ENCODE measurements at places on chromosomes 11 and 22. TPM values are rescaled to one million over a fixed set of nuclear protein-coding genes. Genes with fewer than 3 reads are reported as not detected.

Gene MLC1
- total RNA-seq = 0.31 TPM

GRCh38 chr11:103649401-103649895, 387.0 kb upstream of the DDI1 start:
- H3K36me3 ChIP-seq = no peaks in the 10 kb centered on the region
- no peak for DNase-seq
- H3K4me1 ChIP-seq = no peaks in the 10 kb centered on the region
- H3K4me3 ChIP-seq = no peak overlapping the region
- no peaks in the 10 kb centered on the region for H3K27me3 ChIP-seq

DNA sequence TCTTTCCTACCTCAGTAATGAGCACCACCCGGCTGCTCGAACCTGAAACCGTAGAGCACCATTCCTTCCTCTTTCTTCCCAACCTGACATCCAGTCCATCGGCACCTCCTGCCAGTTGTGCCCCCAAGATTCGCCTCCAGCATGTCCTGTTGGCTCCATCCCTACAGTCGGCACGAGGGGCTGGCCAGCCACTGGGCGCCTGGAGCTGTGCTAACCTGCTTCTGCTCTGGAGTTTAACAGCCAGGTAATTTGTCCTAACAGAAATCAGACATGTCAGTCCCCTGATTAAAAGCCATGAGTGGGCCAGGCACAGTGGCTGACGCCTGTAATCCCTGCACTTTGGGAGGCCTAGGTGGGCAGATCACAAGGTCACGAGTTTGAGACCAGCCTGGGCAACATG, 16.8 kb downstream of the FDX1 start:
- peaks cover 5% of the 10 kb centered on the region for H3K36me3 ChIP-seq
- DNase-seq = no peak
- no peaks in the 10 kb centered on the region for H3K4me1 ChIP-seq
- no peak overlapping the region for H3K27ac ChIP-seq

DNA sequence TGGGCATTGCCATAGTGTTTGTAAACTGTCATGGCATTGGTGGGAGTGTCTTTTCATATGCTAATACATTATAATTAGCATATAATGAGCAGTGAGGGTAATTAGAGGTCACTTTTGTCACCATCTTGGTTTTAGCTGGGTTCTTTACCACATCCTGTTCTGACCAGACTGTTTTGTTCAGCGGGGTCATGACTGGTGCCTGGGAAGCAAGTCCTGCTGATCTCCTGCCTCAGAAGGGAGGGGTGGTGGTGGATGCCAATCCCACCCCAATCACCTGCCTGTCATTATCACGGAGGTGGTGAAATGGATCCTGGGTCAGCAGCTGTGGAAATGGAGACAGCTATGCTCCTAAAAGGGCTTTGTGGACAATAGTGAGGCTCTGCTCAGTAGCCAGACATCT, 31.2 kb downstream of the IL18 start:
- DNase-seq = no peak
- H3K4me1 ChIP-seq = peaks cover 7% of the 10 kb centered on the region
- no peak overlapping the region for H3K4me3 ChIP-seq
- no peaks in the 10 kb centered on the region for H3K36me3 ChIP-seq
- no peak overlapping the region for H3K27ac ChIP-seq

GRCh38 chr11:58027341-58027740, 3.4 kb upstream of the OR6Q1 start:
- DNase-seq = no peak
- no peaks in the 10 kb centered on the region for H3K27me3 ChIP-seq
- peaks cover 13% of the 10 kb centered on the region for H3K4me1 ChIP-seq
- no peak overlapping the region for H3K27ac ChIP-seq

DNA sequence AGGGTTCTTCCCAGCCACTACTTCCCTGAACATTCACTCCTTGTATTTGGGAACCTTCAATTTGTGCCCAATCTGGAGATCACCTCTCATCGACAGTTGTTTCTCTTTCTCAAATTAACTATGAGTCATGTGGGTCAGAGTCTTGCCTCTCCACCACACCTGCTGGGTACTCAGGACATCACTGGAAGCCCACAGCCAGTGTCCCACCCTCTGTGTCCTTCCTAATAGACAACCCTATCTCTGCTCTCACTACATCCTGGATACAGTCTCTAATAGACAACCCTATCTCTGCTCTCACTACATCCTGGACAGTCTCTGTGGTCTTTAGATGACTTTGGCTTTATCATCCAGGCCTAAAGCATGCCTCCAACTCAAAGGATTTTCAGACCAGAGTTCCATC, 70.1 kb downstream of the ARL14EP start:
- peaks cover 23% of the 10 kb centered on the region for H3K4me1 ChIP-seq
- no peak overlapping the region for H3K27ac ChIP-seq
- H3K4me3 ChIP-seq = no peak overlapping the region
- H3K27me3 ChIP-seq = no peaks in the 10 kb centered on the region
- no peaks in the 10 kb centered on the region for H3K36me3 ChIP-seq

GRCh38 chr22:27644566-27644965, 157.0 kb downstream of the MN1 start:
- no peak overlapping the region for H3K4me3 ChIP-seq
- H3K36me3 ChIP-seq = no peaks in the 10 kb centered on the region
- no peak for DNase-seq
- H3K27ac ChIP-seq = no peak overlapping the region
- peaks cover 26% of the 10 kb centered on the region for H3K4me1 ChIP-seq

DNA sequence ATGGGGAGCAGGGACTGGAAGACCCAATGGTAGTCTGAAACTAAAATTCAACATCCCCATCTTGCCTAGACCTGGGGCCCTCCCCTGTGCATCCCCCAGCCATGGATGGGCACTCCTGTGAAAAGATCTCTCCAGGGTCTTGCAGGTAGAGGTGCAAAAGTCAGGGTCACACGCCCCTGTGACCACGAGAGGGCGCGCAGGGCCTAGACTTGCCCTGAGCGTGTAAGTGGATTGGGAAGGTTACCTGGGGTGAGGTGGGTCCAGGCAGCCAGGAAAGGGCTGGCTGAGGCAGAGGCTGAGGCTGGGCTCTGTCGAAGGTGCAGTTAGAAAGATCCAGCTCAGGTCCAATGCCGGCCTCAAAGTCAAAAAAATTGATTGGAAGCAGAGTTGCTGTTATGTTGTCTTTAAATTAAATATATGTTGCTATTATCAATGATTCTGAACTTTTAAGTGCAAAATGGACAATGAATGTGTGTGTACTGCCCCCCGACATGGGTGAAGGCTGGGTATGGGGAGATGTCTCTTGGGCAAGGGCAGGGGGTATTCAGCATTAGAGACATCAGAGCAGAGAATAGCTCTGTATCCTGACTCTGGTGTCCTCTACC, 4.8 kb upstream of the POU2F3 start:
- no peak overlapping the region for H3K4me3 ChIP-seq
- H3K27me3 ChIP-seq = peaks cover 48% of the 10 kb centered on the region
- peaks cover 11% of the 10 kb centered on the region for H3K4me1 ChIP-seq
- DNase-seq = peak; percentile 49
- peaks cover 7% of the 10 kb centered on the region for H3K36me3 ChIP-seq

GRCh38 chr11:56932572-56933220, 56.0 kb upstream of the OR5AK2 start:
- no peaks in the 10 kb centered on the region for H3K4me1 ChIP-seq
- no peaks in the 10 kb centered on the region for H3K27me3 ChIP-seq
- H3K27ac ChIP-seq = no peak overlapping the region
- no peak for DNase-seq
- no peak overlapping the region for H3K4me3 ChIP-seq

DNA sequence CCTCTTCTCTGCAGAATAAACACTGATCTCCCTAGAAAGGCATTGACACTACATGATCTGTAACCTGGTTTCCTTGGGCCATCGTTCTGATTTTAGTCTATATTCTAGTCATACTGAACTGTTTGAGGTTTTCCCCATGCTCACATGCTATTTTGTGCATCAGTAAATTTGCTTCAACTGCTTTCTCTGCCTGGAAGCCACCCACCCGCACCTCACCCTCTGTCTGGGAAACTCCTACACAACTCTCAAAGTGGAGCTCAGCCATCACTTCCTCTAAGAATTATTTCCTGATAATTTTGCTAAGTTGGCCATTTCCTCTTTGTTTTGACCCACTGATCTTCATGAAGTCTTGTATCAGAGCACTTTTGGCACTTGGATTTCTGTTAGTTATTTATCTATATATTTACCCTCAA, 36.1 kb downstream of the MMP20 start:
- H3K36me3 ChIP-seq = no peaks in the 10 kb centered on the region
- H3K27me3 ChIP-seq = no peaks in the 10 kb centered on the region
- H3K4me3 ChIP-seq = no peak overlapping the region
- no peak for DNase-seq

GRCh38 chr11:114796954-114797721, 118.8 kb downstream of the NXPE2 start:
- no peaks in the 10 kb centered on the region for H3K4me1 ChIP-seq
- H3K4me3 ChIP-seq = no peak overlapping the region
- DNase-seq = peak; percentile 30
- no peaks in the 10 kb centered on the region for H3K36me3 ChIP-seq

DNA sequence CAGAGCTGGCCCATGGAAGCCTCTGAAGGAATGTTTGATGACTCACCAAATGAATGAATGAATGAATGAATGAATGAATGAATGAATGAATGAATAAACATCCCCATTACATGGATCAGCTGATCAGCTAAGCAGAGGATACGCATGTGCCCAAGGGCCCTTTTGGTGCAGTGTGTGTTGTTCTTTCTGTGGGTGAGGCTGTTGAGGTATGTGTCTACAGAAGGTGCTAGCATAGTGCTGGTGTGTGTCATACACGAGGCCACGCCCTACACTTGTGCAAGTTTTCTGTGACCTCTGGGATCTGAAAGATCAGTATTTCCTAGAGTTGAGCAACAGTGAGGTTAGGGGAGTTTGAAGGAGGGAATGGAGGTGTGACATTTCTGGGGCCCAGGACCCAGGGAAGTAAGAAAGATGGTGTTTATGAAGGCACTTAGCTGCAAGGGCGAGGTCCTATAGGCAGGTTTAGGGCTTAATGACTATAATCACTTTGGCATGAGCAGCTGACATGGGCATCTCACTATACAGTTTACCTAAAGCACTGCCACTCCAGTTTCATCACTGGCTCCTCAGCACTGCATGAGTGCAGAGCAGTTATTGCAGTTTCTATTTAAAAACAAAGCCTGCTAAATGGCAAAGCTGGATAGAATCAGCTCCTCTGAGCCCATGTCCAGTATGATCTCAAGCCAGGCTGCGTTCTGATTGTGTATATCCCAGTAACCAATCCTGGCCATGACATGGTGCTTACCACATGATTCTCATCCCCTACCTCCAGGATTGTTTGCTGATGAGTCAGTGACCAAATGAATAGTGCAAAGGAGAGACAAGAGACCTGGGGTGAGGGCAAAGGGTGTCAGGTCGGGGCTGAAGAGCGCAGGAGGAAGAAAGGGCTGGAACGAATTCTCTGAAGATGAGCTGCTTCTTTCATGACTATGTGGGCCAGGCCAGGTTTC, 36.4 kb upstream of the E2F8 start:
- no peaks in the 10 kb centered on the region for H3K27me3 ChIP-seq
- no peak overlapping the region for H3K27ac ChIP-seq
- H3K4me3 ChIP-seq = no peak overlapping the region
- no peak for DNase-seq
- H3K4me1 ChIP-seq = no peaks in the 10 kb centered on the region

GRCh38 chr11:84924154-84924692, 702.9 kb downstream of the DLG2 start:
- no peaks in the 10 kb centered on the region for H3K27me3 ChIP-seq
- no peak overlapping the region for H3K27ac ChIP-seq
- no peak overlapping the region for H3K4me3 ChIP-seq
- H3K36me3 ChIP-seq = no peaks in the 10 kb centered on the region

DNA sequence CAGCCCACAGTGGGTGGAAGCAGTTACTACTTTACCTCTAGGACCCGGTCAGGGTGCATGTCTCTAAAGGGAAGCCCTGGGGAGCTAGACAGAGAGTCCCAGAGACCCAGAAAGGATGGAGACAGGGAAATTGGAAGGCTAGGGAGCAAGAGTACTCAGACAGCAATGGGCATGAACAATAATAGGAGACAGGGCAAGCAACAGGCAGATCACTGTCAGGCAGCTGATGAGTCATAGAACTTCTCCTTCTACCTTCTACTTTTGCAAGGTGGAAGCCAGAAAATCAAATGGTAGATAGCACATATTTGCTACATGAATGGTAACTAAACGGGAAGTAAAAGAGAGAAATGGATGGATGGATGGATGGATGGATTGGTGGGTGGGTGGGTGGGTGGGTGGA, 19.6 kb downstream of the CD5 start:
- no peak overlapping the region for H3K4me3 ChIP-seq
- H3K36me3 ChIP-seq = no peaks in the 10 kb centered on the region
- peaks cover 11% of the 10 kb centered on the region for H3K27me3 ChIP-seq
- H3K4me1 ChIP-seq = peaks cover 29% of the 10 kb centered on the region

Gene KDM4D
- total RNA-seq = 1.4 TPM

Measured in muscle of leg (tissue), 16 donors.